Fibroblast of skin of left biceps (primary cell): ENCODE measurements at places on chromosomes 6 and 20.

DNA sequence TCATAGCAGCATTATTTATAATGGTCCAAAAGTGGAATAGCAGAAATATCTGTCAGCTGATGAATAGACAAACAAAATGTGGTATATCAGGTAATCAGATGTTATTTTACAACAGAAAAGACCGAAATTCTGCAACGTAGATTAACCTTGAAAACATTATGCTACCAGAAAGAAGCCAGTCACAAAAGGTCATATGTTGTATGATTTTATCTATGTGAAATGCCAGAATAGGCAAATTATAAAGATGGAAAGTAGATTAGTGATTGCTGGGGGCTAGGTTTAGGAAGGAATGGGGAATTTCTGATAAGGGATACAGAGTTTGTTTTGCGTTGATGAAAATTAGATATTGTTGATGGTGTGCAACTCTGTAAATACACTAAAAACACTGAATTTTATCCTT lies 165.0 kb upstream of the STMND1 start:
- DNase-seq = no peak

- no peak for DNase-seq
Observed at GRCh38 chr20:52411611-52412010, 220.0 kb upstream of the ZFP64 start.

GRCh38 chr6:7922596-7922995 lies 12.0 kb upstream of the TXNDC5 start:
- no peak for DNase-seq

DNA sequence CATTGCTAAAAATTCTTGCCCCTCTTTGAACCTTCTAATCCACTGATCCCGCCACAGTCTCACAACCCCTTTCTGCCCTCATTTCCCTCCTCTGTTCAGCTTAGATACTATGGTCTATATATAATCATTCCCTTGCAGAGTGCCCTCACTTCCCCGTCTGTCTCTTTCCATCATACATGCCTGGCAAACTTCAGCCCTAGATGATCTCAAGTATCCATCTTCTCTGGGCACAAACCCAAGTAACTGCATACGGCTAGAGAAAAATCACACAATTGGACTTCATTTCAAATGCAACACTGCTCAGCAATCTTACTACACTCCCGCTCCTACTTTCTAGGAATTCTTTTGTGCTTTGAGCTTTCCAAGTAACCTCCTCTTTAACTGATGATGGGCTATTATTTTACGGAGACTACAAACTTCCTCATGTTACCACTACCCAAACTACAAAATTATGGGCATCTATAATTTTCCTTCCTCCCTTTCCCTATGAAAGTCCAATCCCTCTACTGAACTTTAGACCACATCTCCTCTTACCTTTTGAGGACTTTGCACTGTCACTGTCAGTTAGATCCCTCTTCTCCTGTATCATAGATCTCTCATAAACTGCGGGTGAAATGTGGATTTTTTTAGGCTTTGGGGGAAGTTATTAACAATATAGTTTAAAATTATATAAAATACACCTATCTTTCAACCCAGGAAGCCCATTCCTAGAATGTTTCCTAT lies 135.6 kb downstream of the BTBD9 start:
- no peak for DNase-seq

- DNase-seq = no peak
Observed at GRCh38 chr6:157460182-157460999, 79.4 kb downstream of the ZDHHC14 start.
